Fibroblast of skin of left biceps (primary cell): ENCODE measurements at places on chromosomes 6 and 20.

- DNase-seq: peak; percentile 41
Observed at GRCh38 chr6:34531580-34532201, 24.4 kb downstream of the SPDEF start.

DNA sequence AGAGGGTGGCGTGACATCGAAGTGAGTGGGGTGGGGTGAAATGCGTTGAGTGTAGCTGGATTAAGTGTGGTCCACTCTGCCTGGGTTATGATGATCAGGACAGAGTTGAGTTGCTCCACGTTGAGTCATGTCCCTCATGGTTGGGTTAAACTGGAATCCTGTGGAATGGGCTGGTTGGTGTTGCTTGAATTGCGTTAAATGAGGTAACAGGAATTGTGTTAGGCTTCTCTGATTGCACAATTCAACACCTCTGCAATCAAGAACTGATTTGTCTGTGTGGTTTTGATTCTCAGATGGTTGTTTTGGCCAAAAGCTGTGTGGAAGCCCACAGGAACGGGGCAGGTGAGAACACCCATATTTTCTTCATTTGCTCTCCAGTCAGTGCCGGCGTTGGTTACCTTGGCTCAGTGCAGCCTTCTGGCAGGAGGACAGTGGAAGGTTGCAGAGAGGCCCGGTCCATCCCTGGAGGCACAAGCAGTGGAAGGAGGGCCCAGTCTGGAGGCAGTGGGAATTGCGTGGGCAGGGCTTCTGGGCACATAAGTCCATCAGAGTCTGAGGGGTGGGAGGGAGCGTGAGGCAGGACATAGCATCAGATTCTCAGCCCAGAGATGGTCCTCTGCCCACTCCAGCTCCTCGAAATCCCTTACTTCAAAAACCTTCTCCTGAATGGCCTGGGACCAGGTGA, 11.6 kb downstream of the NOTCH4 start:
- no peak for DNase-seq

- no peak for DNase-seq
Observed at GRCh38 chr20:39758876-39759275, 796.7 kb downstream of the DHX35 start.

DNA sequence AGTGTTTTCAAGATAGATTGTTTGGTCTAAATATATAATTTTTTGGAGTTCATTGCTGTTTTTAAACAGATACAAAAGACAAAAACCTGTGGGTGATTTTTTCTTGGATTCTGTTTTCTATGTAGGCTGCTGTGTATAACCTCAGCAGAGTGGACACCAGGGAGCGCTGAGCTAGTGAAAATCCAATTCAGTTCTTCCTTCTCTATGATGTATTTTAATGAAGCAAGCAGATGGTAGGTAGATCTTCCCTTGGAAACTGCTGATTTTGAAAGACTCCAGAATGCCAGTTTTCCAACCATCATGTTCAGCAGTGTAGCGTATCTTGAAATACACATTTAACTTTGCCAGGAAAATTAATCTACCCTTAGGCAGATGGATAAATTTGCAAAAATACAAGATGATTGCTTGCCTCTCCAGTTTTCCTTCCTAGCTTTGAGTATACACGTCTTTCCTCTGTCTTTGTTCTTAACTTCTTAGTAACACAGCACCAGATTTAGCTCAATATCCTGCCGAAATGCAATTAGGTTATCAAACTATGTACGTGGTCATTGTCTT, 178.0 kb downstream of the PHF3 start:
- no peak for DNase-seq
